NCI-H2081 treated with DMSO at 0.1 percent for 48 hours (cell line): ENCODE measurements at places on chromosomes 7 and 10.

- DNase-seq: no peak
Measured at GRCh38 chr10:131549116-131549515, 237.6 kb upstream of the TCERG1L start.

GRCh38 chr10:31343009-31343408, 24.0 kb downstream of the ZEB1 start:
- DNase-seq: no peak

- DNase-seq: no peak
Measured at GRCh38 chr10:1577373-1577770, 160.0 kb downstream of the ADARB2 start.

GRCh38 chr7:88480896-88481295, 174.2 kb upstream of the STEAP4 start:
- DNase-seq: no peak
